ENCODE measurements at places on chromosomes 16 and 17.

DNA sequence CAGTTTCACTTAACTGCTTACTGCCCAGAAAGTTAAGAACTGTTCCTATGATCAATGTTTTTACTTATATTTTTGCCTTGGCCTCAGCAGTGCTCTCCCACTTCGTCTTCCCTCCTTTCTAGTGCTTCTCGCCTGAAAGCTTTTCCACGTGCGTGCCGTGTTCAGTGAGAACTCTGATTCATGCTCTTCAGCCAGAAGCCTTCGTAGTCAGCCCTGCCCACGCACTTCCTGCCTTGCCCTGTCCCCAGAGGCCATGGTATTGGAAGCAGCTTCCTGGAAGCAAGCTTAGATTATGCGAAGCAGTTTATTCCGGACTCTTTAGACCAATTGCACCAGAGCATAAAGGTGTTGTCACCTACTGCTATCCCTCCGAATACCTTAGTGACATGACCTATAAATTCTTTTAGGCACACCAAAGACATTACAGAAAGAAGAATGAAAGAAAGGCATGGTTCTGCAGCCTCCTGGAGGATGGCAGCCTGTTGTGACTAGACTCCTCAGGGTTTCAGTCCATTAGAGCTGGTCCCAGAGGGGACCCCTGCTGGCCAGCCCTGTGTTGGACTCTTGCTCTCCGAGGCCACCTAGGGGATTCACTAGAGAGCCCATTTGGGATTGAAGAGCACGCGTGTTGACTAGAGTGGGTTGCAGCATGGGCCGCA, 105.2 kb downstream of the RPTOR start:
- no peak for DNase-seq

DNA sequence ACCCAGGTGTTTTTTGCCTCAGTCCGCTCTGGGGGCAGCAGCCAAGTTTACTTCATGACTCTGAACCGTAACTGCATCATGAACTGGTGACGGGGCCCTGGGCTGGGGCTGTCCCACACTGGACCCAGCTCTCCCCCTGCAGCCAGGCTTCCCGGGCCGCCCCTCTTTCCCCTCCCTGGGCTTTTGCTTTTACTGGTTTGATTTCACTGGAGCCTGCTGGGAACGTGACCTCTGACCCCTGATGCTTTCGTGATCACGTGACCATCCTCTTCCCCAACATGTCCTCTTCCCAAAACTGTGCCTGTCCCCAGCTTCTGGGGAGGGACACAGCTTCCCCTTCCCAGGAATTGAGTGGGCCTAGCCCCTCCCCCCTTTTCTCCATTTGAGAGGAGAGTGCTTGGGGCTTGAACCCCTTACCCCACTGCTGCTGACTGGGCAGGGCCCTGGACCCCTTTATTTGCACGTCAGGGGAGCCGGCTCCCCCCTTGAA, 2.1 kb upstream of the C17orf107 start:
- DNase-seq: peak; percentile 15

DNA sequence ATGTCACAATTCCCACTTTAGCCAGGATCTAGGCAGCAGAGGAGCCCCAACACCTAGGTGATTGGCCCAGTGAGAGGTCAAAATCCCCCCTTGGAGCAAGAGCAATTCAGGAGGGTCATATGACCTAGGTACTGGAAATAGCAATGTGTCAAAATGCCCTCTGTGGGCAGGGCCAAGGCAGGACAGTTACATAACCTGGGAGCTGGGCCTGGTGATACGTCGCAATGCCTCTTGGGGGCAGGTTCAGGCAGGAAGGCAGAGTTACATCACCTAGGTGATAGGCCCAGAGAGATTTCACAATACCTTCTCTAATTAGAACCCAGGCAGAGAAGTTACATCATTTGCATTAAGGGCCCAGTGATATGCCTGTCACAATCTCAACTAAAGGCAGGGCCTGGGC, 1906.3 kb downstream of the TP53TG3F start:
- DNase-seq: no peak

- no peak for DNase-seq
Measured at GRCh38 chr17:78609191-78609641, 32.0 kb upstream of the DNAH17 start.

All from CD14-positive monocyte (primary cell).